WTC11 (cell line): ENCODE measurements at places on chromosomes 7 and 10. TPM values are rescaled to one million over a fixed set of nuclear protein-coding genes. Genes with fewer than 3 reads are reported as not detected.
A peak's percentile ranks its signal among the peaks of the same experiment; 100 is the strongest.

Gene RNF32
- 0.55 to 1.3 TPM (median 0.61 TPM) in 3 replicates for total RNA-seq

Gene EBLN1
- not detected in 3 replicates for total RNA-seq

- H3K27me3 ChIP-seq: no peaks in the 10 kb centered on the region
- no peak for DNase-seq
- no peak overlapping the region for H3K4me3 ChIP-seq
- no peaks in the 10 kb centered on the region for H3K36me3 ChIP-seq
Measured at GRCh38 chr10:92891885-92892690, 43.8 kb downstream of the EXOC6 start.

DNA sequence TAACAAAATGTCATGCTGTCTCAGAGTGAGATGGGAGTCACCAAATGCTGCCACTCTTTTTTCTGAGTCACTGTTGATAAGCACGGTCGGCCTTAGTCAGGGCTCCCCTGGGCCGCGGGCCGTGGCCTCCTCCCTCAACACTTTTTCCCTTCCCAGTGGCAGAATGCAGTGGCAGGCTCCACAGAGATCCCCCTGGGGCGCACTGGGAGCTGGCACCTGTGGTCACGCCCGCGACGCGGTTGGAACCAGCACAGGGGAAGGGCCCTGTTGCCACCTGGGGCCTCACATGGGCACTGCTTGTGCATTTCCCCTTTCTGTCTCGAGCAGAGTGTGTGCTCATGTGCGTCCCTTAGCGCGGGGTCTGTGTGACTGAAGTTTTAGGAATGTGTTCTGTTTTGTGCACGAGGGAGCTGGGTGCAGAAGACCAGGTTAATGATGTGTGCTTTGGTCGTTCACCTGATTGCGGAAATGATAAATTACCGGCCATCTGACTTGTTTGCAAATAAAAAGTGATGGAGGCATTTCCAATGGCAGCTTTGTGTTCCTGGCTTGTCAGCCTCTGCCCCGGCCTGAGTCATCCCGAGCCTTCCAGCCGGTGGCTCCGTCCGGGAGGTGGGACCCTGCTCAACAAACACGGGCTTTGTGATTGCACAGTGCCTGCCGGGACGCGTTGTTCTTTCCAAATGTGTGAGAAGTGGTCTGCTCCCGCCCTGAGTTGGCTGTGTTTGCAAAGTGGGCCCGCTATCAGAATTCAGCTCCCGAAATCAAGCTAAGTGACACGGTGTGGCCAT, 100.7 kb downstream of the NKX6-2 start:
- H3K4me1 ChIP-seq: no peaks in the 10 kb centered on the region
- no peak overlapping the region for H3K4me3 ChIP-seq
- DNase-seq: peak; percentile 10
- no peaks in the 10 kb centered on the region for H3K27me3 ChIP-seq
- H3K36me3 ChIP-seq: peaks cover 9% of the 10 kb centered on the region; the same call in 1 of the 2 replicates
- peak overlapping the region; percentile 49 for H3K27ac ChIP-seq
